Activated gamma-delta T cell treated with anti-CD3 and anti-CD28 coated beads, Interleukin-2, amount 50 U/mL, for 16 hours (primary cell): ENCODE measurements at places on chromosomes 3 and 15.
A peak's percentile ranks its signal among the peaks of the same experiment; 100 is the strongest.

DNA sequence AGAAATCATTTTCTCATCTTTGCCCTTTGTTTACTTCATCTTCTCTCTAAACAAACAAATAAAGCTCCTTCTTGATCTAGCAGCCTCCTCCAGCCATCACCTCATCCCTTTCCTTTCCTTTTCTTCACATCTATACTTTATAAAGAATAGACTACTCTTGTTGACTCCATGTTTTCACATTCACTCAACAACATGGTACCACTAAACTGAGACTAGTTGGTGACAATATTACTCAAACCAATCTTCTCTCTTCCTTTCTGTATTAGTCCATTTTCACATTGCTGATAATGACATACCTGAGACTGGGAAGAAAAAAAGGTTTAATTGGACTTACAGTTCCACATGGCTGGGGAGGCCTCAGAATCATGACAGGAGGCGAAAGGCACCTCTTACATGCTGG, 324.7 kb downstream of the SOX2 start:
- DNase-seq: no peak

DNA sequence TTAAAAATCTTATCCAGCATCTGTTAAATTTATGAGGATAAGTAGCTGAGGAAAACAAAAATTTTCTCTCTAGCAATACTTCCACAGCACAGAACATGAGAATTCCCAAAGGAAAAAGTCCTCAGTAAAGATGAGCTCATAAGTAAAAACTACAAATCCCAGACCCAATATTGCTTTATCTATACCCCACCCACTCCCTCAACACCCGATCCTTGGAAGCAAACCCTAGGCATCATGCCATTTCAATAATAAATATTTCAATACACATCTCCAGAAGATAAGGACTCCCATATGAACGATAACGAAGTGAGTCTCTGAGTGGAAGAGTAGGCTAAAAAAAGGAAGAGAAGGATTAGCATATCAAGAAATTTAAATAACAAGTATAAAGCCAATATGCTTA, 8.3 kb upstream of the PRR20G start:
- no peak for DNase-seq

GRCh38 chr15:40578892-40579291, 9.8 kb downstream of the RPUSD2 start:
- DNase-seq: no peak

- DNase-seq: no peak
Measured at GRCh38 chr3:126321490-126321889, 35.7 kb downstream of the KLF15 start.

GRCh38 chr15:38028869-38029268, 94.4 kb downstream of the TMCO5A start:
- no peak for DNase-seq

DNA sequence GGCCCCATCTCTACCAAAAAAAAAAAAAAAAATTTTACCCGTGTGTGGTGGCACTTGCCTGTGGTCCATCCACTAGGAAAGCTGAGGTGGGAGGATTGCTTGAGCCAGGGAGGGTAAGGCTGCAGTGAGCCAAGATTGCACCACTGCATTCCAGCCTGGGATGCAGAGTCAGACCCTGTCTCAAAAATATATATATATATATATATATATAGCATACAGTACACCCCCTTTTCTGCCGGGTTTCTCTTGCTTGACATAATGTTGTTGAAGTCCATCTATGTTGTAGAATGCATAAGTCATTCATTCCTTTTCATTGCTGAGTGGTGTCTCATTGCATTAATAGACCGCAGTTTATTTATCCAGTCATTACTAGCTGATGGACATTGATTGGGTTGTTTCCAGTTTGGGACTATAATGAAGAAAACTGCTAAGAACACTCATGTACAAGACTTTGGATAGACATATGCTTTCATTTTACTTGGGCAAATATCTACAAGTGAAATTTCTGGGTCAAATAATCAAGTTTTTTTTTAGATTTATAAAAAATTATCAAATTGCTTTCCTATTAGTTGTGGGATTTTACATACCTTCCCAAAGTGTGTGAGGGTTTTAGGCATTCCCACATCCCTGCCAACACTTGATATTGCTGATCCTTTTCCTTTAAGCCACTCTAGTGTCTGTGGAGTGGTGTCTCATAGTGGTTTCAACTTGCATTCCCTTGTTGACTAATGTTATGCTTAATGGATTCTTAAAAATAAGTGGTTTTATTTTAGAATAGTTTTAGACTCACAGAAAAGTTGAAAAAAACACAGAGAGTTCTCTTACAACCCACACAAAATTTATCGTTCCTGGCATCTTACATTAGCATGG, 2.1 kb upstream of the PRR20G start:
- DNase-seq: no peak

DNA sequence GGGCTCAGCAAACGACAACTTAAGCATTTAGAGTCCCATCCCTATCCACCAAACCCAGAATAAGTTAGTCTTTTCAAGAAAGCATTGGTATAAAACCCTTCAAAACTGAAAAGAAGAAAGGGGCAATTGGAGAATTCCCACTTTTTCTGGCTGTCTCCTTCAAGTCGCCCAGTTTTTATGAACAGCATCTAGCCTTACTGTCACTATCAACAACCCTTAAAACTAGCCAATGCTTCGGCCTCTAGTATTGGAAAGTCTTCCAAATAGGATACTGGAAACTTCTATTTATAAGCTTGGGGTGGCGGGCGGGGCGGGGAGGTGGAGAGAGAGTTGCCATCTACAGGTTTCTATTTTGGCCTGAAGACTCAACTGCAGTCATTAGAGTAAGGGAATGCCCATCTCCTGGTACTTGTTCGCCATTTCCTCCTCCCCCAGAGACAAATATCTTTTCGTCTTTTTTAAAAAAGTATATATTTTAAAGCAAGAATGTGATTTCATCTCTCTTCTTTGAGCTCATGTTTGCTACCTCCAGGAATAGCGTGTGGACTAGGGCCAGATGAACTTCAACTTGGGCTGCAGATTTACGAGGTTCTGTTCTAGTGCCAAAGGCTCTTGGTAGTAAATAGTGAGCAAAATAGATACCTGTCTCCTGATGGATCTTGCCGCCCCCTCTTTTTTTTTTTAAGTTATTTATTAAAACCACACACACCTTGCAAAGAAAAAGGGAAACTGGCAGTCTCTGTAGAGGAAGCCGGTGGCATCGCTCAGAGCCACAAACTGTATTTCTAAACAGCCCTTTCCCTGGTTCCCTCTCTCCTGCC, 2.7 kb downstream of the BCL6 start:
- no peak for DNase-seq

DNA sequence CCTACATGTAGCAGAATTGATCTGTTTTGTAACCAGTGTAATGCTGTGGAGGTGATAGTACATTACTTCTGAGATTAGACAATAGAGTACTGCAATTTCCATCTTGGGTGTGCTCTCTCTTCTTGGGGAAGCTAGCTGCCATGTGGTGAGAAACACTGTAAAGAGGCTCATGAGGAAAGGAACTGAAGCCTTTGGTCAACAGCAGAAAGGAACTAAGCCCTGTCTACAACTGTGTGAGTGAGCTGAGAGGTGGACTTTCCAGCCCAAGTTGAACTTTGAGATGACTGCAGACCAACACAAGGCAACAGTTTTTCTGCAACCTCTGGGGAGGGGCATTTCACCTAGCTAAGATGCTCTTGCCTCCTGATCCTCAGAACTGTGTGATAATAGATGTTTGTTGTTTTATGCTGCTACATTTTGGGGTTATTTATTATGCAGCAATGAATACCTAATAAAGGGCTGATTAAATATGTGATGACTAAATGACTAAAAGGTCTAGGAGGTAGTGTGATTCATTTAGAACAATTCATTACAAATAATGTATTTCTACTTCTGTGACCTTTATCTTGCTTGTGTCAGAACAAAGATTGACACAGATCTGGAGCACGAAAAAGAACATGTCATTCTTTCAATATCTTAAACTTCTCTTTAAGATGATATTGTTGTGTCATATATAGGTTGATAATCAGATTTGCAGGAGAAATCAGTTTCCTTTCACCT, 121.6 kb upstream of the THRB start:
- no peak for DNase-seq

DNA sequence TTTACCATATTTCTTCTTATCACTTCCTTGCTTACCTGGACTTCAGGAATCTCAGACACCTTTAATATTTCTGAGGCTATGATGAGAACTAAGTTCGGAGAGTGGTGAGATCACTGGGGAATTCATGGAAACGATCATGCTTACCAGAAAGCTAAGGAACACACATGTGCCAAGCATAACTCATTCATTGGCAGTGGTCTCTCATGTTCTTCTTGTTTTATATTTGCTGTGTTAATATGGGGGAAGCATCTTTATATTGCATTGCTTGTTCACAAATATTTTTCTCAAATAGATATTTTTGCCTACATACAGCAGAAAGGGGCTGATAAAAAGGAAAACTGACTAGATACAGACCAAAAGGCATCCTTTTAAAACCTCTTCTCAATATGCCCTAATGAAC, 55.8 kb downstream of the COL6A6 start:
- no peak for DNase-seq

GRCh38 chr3:4849739-4850138, 129.5 kb upstream of the BHLHE40 start:
- no peak for DNase-seq

GRCh38 chr3:68315546-68315945, 616.8 kb downstream of the TAFA4 start:
- no peak for DNase-seq

- DNase-seq: peak; percentile 60
Measured at GRCh38 chr15:50685976-50686468, 575 bp downstream of the TRPM7 start.

DNA sequence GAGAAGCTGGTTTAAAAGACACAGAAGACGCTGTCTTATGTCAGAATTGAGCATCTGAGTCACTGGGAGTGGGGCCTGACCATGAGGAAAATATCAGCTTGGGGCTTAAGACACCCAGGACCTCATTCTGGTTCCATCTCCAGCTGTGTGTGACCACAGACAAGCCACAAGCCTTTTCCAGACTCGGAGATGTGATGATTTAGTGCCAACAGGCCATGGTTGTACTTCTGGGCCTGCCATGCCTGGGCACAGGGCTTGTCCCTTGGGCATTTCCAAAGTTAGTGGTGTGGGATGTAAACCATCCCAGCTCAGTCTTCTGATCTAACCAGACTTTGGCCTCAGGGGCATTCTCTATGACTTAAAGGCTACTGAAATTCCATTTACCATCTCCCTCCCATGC, 269.8 kb downstream of the RYR3 start:
- no peak for DNase-seq

- DNase-seq: no peak
Measured at GRCh38 chr15:48250640-48251076, 44.6 kb downstream of the SLC12A1 start.

GRCh38 chr15:68344600-68344999, 67.1 kb downstream of the FEM1B start:
- DNase-seq: no peak

- DNase-seq: no peak
Measured at GRCh38 chr3:174862101-174862500, 3.0 kb downstream of the NAALADL2 start.

GRCh38 chr15:76996526-76997401, 1.8 kb downstream of the PSTPIP1 start:
- no peak for DNase-seq

DNA sequence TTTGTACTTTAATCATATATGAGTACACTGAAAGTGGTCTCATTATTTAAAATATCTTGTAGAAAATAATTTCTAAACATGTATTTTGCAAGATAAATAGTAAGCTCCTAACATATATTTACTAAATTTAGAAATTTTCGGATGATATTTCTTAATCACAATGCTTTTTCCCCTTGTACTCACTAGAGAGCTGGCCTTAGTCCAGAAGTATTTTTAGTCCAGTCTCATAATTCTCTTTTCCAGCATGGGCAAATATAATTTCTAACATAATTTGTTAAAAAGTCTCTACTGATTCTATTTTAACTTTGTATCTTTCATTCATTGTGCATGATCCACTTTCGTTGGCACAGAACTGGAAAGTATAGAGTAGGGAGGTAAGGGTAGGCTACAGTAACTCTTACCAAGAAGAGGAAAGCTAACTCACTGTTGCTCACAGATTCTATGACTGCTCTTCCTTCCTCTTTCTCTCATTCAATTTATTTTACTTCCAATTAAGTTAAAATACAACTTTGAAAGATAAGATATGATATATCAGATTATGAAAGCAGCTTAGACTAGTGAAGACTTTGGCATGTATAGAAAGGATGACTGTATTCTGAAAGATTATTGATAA, 39.3 kb downstream of the FGF7 start:
- DNase-seq: no peak

DNA sequence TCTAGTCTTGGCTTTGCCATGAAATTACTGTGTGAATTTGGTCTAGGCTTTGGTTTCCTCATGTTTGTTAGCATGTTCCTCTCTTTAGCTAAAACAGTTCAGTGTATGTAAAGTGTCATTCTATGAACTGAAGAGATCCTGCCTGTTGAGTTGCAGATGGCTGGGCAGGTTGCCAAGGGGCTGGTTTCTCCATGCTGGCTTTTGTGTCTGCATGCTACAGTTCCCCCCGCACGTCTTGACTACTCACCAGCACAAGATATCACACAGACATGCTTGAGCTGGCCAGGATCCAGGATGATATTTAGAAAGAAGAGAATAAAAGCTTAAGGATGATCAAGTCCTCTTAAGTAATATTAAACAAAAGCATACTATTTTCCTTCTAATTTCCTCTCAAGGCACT, 90.2 kb downstream of the CERS3 start:
- no peak for DNase-seq

GRCh38 chr3:172101107-172101506, 61.7 kb downstream of the FNDC3B start:
- no peak for DNase-seq

- no peak for DNase-seq
Measured at GRCh38 chr15:57158589-57158988, 217.7 kb upstream of the CGNL1 start.

- DNase-seq: no peak
Measured at GRCh38 chr3:126925411-126926171, 57.3 kb upstream of the PLXNA1 start.

GRCh38 chr3:155416500-155417118, 123.1 kb upstream of the STRIT1 start:
- no peak for DNase-seq

DNA sequence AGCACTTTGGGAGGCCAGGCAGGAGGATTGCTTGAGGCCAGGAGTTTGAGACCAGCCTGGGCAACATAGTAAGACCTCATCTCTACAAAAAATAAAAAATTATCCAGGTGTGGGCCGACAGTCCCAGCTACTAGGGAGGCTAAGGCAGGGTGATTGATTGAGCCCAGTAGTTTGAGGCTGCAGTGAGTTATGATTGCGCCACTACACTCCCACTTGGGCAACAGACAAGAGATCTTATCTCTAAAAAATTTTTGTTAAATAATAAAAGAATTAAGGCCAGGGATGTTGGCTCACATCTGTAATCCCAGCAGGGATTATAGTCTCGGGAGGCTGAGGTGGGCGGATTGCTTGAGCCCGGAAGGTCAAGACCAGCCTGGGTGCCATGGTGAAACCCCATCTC, 25.8 kb upstream of the NFKBIZ start:
- DNase-seq: no peak

- DNase-seq: no peak
Measured at GRCh38 chr15:98927996-98928395, 79.6 kb downstream of the PGPEP1L start.

DNA sequence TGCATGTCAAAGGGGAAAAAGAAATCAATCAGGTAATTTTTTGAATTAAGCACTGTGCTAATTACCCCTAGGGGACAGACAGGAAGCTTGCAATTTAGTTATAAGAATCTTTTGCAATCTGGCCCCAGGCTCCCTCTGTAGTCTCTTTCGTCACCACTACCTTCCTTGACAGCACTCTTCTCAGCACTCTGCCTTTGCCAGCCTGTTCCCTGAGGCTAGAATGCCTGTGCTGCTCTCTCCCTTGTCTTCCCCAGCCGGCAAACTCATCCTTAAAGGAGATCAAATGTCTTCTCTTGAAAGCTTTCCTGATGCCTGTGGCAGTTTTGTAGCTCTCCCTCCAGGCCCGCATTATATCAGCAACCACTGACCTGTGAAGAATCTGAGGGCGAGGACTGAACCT, 32.4 kb upstream of the PRTG start:
- no peak for DNase-seq
